Umbilical cord (tissue), 2 donors: ENCODE measurements at places on chromosomes 5 and 9. TPM values are rescaled to one million over a fixed set of nuclear protein-coding genes. Genes with fewer than 3 reads are reported as not detected.

Gene FOXD4
- 3.4 TPM for total RNA-seq

Gene TAF11L5
- 16.4 TPM for total RNA-seq

Gene HAPLN1
- total RNA-seq = 7.5 TPM

Gene C5orf58
- 1.7 TPM for total RNA-seq
